ENCODE measurements at places on chromosomes 13 and 19.
A peak's percentile ranks its signal among the peaks of the same experiment; 100 is the strongest.

DNA sequence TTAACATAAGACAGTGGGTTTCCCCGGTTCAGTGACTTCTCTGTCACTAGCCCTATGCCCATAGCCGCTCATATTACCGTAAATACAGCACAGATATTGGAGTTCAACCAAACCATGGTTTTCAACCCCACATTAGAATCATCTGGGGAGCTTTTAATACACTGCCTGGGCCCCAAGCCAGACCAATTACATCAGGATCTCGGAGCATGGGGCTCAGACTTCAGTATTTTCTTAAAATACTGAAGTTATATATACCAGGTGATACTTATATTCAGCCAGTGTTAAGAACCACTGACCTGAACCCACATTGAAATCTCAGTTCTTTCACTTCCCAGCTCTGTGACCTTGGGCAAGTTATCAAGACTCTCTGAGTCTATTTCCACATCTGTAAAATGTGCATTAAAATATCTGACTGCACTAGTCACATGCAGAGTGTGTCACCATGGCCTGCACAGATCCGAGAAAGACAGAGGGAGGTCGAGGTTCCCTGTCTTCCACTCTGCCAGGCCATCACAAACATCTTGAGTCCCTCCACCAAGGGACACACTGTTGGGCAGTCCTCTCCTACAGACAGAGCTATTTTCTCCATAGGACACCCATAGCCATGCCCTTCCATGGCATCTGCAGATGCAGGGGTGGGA is 32.2 kb upstream of the IPO5 start:
- no peak for DNase-seq

- no peak for DNase-seq
These were observed 33.6 kb upstream of the ARGLU1 start for GRCh38 chr13:106601489-106601888.

GRCh38 chr13:34749046-34749445 is 193.0 kb upstream of the NBEA start:
- no peak for DNase-seq

- DNase-seq, result no peak
These were observed 2.7 kb upstream of the ZFP82 start for GRCh38 chr19:36420961-36421748.

GRCh38 chr13:83547043-83547442 is 335.2 kb downstream of the SLITRK1 start:
- DNase-seq, result no peak

DNA sequence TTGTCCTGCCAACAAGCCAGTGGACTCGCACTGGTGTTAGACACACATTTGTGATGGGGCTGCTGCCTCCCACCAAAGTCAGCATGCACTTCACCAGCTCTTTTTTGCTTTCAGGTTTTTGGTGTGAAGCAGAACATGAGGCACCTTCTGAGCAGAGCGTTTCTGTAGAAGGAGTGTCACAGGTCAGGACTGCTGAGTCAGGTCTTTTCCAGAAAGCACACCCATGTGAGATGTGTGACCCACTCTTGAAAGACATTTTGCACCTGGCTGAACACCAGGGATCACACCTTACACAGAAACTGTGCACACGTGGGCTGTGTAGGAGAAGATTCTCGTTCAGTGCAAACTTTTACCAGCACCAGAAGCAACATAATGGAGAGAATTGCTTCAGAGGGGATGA is 4.8 kb downstream of the ZNF304 start:
- no peak for DNase-seq

DNA sequence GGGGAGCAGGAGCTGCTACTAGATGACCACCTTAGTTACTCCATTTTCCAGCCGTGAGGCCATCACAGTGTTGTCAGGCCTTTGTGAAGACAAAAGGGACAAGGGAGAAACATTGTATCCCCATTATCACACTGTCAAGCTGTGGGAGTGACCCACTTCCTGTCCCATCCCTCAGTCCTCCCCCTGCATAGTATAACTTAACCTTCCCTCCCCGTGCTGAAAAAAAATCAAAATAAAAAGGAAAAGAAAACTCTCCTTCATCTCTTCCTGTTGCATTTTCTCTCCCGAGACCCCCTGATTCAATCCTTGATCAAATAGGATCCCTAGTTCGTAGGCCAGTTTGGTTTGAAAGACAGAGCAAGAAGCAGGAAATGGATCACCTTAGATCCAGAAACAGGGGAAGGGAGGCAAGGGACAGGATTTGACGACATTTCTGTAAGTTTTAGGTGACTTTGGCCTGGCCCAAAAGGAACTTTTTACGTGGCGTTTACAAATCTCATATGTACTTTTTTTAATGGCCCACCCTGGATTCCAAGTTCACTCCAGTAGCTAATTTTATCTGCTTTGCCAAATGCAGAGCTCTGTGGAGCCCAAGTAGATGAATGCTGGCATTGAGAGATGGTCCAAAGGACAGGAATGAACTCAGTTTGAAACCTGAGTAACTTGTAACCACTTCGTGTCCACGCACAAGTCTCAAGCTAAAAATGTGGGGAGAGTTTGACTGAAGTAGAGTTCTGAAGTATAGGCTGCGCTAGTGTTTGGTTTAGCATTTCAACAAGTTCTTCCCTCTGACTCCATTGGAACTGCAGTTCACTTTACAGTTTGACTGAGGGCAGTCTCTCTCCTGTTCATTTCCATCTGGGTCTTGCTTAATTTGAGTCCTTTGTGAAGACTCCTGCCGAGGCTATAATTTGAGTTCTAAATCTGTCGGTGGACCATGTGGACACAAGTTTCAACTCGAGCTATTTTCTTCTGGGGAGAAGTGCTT is 16.6 kb upstream of the GATAD2A start:
- DNase-seq, result no peak

DNA sequence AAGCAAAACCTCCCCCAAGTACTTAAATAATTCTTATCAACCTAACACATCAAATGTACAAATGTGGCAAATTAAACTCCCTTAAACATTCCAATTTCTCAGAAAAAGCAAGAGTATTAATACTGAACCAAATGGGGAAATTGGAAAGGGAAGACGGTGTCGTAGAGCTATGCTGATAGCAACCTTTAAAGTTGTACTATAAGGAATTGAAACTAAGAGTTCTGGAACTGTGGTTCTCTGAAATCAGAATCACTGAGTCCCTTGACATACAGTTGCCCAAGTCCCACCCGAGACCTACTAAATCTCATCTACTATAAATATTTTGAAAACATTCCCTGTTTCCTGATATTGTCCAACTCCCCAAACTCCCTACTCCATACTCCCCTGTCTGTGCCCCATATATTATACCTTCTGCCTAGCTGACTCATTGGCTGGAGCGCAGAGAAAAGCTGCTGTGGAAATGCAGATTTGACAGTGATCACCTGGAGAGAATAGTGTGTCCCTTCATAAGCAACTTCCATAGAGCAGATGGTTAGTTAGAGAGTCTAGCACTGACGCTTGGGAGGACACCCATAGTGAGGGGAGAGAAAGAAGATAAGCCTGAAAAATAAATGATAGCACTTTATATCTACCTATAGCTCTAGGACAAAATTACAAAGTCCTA is 51.4 kb upstream of the ITM2B start:
- no peak for DNase-seq

DNA sequence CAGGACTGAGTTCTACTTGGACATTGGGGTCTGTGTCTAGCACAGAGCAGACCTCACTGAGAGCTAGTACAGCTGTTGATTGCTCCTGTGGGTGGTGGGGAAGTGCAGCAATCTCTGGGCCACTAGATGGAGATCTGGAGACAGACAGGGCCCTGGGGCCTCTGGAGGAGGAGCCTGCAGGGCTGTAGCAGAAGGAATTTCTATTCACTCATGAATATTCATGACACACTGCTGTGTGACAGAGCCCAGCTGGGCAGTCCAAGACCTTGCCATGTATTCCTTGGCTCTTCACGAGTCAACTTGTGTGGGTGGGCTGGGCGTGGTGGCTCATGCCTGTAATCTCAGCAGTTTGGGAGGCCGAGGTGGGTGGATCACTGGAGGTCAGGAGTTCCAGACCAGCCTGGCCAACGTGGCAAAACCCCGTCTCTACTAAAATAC is 37.5 kb downstream of the SUGP2 start:
- peak; percentile 54 for DNase-seq

DNA sequence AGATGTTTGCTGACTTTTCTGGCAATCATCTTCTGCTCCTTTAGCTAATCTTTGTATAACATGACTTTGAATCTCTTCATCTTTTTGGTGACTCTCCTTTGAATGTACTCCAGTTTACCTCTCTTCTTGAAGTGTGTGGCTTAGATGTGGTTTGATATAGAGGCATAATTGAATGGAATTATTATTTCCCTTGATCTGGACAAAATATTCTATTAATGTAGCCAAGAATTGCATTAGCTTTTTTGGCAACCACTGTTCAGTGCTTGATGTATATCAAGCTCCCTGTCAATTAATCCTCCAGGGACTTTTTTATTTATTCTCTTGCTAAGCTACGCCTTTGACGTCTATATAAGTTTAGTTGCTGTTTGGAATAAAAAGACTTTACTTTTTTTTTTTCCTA is 490.8 kb downstream of the PCDH20 start:
- DNase-seq, result no peak

- DNase-seq, result no peak
These were observed 112.9 kb upstream of the IRS2 start for GRCh38 chr13:109899316-109899715.

GRCh38 chr13:30618186-30618929 is 638 bp downstream of the USPL1 start:
- no peak for DNase-seq

DNA sequence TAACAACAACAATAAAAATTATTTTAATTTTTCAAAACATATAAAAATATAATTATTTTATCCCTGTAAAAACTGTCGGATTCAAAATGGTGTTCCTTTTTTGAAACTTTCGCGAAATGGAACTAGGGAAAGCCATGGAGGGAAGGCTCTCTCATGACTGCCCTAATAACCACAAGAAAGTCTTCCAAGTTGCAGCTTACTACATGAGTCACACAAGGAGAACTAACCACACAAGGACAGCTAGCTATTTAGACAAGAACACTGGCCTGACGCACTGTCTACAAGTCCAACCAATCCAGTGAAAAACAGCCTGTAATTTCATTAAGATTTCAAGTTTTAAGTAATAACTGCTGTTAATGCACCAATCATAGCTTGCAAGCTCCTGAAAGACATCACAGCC is 319.2 kb upstream of the PCDH9 start:
- no peak for DNase-seq

DNA sequence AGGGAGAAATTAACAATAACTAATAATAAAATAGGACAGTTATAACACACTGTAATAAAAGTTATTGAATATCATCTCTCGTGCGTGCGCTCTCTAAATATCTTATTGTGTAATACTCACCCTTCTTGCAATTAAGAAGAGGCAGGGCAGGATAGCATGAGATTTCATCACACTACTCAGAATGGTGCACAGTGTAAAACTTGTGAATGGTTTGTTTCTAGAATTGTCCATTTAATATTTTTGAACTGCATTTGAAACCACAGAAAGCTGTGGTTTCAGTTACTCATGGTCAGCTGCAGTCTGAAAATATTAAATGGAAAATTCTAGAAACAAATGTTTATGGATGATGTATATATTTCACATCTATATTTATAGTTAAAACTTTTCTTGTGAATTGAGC is 161.1 kb downstream of the DCT start:
- DNase-seq, result no peak

DNA sequence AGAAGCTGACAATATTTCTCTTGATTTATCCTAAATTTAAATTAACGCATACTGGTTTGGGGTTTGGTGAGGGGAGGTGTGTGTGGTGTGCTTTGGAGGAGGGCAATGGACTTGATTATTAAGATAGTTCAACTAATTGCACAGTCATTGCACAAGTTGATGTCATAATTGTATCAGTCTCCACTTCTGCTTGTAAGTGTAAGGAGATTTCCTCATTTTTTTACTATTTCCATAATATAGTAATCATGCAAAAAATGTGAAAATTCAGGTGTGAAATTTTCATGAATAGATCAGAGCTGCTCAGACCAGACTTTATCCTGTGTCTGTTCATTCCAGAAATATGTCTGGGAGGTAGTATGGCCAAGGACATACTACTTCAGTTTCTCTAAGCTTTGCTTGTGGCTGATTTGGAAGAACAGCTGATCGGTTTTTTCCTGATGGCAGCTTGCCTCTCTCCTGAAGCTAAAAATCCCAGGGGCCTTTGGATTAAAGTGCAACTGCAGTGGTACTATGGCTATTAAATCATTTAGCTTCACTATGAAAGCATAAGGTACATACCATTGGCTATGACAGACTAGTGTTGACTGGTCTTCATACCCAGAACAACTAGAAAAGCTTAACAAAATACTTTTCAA is 201.8 kb upstream of the MIR17HG start:
- DNase-seq, result no peak

GRCh38 chr13:39148513-39148961 is 110.3 kb downstream of the NHLRC3 start:
- DNase-seq, result peak; percentile 66

- DNase-seq, result no peak
These were observed 54.0 kb downstream of the RFX2 start for GRCh38 chr19:6056282-6056741.

DNA sequence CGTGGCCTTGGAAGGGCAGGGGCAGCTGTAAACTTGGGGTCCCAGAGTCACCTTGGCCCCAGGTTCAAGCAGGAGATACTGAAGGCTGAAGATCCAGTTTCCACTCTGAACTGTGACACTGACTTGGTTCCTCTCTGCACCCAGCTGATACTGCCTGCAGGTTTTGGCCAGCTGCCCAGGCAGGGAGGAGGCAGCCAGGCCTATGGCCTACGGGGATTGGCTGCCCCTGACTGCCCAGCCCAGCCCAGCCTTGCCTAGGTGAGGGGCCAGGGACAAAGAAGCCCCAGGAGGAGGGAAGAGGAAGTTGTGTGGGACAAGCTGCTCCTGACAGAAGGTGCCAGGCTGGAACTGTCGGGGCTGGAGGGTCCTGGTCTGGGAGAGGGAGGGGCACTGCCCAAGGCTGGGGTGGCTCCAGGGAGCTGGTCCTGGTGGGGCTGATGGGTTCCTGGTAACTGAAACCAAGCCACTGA is 51.7 kb upstream of the CYP4F8 start:
- DNase-seq, result peak; percentile 17

- DNase-seq, result no peak
These were observed 25.5 kb upstream of the EPHX3 start for GRCh38 chr19:15257782-15258181.

GRCh38 chr19:6530386-6531162 is at the start of gene TNFSF9:
TSS of gene TNFSF9 (plus strand) at chr19:6531026. CDS start at chr19:6531037, 11 bp downstream.
- DNase-seq, result peak; percentile 80

- no peak for DNase-seq
These were observed 5.8 kb downstream of the SSBP4 start for GRCh38 chr19:18424890-18425514.

GRCh38 chr19:3108775-3109174 is 14.6 kb downstream of the GNA11 start:
- peak; percentile 27 for DNase-seq

- DNase-seq, result no peak
These were observed 553.9 kb downstream of the RFC3 start for GRCh38 chr13:34371645-34372395.

- DNase-seq, result no peak
These were observed 11.3 kb upstream of the CCNP start for GRCh38 chr19:40237791-40238190.

DNA sequence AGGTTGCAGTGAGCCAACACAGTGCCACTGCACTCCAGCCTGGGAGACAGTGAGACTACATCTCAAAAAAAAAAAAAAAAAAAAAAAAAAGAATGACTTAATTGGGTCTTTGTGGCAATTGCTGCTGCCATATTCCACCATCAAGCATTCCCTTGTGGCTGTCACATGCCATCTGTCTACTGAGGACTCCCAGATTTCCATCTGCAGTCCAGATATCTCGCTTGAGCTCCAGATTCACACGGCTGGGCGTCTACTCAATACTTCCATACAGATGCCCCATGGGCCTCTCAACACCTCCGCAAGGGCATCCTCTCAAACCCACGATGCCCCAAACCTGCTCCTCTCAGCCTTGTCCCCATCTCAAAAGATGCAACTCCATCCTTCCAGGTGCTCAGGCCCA is 12.9 kb downstream of the TMEM143 start:
- DNase-seq, result no peak

Measured in NCI-H226 (cell line).